ENCODE measurements at places on chromosomes 3 and 15. TPM values are rescaled to one million over a fixed set of nuclear protein-coding genes. Genes with fewer than 3 reads are reported as not detected.

The OCA2 gene
- total RNA-seq = 0.13 TPM

The SPINK8 gene
- not detected for total RNA-seq

GRCh38 chr3:125594581-125595011, 701 bp downstream of the OSBPL11 start:
- peaks cover 7% of the 10 kb centered on the region for H3K4me1 ChIP-seq
- peak overlapping the region; percentile 66 for H3K4me3 ChIP-seq
- H3K27ac ChIP-seq = peak overlapping the region; percentile 93
- peaks cover 3% of the 10 kb centered on the region for H3K36me3 ChIP-seq

- H3K27me3 ChIP-seq = no peaks in the 10 kb centered on the region
- no peaks in the 10 kb centered on the region for H3K36me3 ChIP-seq
- H3K4me1 ChIP-seq = no peaks in the 10 kb centered on the region
- no peak overlapping the region for H3K27ac ChIP-seq
Measured at GRCh38 chr3:65729555-65729954, 309.2 kb downstream of the MAGI1 start.

Measured in Panc1 (cell line).